Astrocyte of the spinal cord (primary cell): ENCODE measurements at places on chromosomes 13 and 19.

- DNase-seq, result no peak
Observed at GRCh38 chr13:100140441-100140840, 51.5 kb downstream of the PCCA start.

DNA sequence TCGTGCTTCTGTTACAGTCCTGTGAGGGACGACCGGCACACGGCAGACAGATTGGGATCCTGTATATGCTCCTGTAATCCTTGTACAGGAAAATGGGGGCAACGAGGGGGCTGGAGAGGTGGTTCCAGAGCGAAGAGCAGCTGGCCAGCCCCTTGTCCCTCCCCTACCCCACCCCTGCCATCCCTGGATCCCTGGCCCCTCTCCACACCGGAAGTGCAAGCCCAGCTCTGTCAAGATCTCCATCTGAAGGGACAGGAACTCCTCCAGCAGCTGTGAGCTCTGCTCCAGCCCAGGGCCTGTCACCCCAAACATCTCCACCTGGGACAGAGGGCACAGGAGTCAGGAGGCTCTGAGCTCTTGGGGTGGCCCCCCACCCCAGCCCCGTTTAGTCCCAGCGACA lies 5.5 kb upstream of the CCER2 start:
- no peak for DNase-seq

DNA sequence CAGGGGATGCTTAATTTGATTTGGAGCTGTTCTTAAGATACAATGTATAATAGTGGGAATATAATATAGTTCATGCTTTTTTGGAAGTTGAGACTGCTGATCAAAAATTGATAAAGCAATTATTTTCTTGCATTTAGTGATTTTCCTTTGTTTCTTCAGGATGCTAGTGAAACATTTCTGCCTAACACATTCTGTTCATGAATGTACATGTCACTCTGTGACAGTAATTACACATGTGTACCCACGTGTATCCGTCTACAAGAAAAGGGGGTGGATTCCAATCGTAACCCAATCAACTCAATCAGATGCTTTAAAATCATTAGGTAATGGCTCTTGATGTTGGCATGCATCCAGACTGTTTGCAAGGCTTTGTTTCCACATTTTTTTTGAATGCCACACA lies 5.0 kb upstream of the FRY start:
- DNase-seq, result no peak

GRCh38 chr19:35208121-35208520 lies 20.4 kb downstream of the FAM187B start:
- DNase-seq, result no peak

GRCh38 chr13:48431431-48431830 lies 18.5 kb upstream of the LPAR6 start:
- peak; percentile 61 for DNase-seq

GRCh38 chr13:44112700-44113329 lies 233.1 kb downstream of the LACC1 start:
- no peak for DNase-seq

- no peak for DNase-seq
Observed at GRCh38 chr19:50500753-50501151, 10.2 kb downstream of the JOSD2 start.

GRCh38 chr19:41957838-41958366 lies 1.2 kb downstream of the RABAC1 start:
- DNase-seq, result peak; percentile 84

- DNase-seq, result peak; percentile 100
Observed at GRCh38 chr19:41397086-41398049, at the start of the genes BCKDHA and EXOSC5. BCKDHA (plus strand) TSS chr19:41397818; CDS start chr19:41397828, 10 bp downstream. EXOSC5 (minus strand) TSS chr19:41397359; CDS start chr19:41397328, 31 bp downstream.

DNA sequence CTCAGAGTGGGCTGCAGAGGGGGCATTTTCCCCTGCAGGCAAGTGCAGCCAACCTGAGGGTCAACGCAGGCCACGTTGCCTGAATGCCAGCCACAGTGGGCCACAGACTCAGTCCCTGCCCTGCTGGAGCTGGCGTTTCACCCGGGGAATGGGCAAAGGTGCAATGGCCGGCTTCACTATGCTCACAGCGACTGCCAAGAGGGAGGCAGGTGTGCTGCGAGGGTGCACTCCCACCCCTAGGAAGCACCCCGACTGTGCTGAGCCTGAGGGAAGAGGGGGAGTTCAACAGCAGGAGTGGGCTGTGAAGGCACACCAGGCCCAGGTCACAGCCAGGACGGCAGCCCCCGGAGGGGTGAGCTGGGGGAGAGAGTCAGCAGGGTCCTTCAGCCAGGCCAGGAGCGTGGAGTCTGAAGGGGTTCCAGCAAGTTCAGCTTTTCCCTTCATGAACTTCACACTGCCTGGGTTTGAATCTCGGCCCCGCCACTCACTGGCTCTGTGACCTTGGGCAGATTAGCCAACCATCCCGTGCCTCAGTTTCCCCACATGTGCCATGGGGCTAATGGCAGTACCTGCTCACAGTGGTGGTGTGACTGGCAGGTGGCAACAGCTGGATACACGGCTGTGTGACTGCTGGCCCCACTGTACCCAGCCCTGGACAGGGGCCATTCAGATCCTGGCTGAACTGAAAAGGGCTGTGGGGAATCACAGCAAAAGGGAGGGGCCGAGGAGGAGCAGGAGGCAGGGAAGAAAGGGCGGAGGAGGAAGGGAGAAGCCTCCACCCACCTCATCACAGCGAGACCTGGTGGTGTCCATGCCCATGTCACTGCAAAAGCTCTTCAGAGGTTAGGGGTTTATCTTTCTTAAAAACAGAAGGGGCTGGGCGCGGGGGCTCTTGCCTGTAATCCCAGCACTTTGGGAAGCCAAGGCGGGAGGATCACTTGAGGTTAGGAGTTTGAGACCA lies 7.6 kb downstream of the TRAPPC6A start:
- DNase-seq, result no peak

DNA sequence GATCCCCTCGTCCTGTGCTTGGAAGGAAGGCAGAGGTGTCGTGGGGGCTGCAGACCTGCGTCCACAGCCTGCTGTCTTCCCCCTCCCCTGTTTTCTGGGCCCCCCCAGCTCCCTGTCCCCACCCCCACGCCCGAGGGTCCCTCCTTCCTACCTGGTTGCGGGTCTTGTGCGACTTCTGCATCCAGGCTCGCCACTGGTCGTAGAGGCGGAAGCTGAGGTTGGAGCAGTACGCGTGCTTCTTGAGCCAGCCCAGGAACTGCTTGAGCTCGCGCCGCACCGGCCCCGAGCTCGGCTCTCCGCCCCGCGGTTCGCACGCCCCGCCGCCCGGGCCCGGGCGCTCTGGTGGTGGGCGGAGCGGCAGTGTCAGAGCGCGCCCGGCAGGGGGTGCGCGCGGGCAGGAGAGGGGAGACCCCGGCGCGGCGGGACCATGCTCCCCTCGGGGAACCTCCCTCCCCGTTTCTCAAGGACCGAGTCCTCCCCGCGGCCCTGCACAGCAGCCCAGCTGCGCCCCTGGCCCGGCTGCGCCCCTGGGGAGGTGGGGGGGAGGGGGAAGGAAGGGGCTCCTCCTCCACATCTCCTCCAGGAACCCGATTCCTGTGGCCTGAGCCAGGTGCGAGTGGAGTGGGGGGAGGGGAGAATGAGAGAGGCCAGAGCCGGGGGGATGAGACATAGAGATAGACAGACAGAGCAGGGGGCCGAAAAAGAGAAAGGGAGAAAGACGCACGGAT lies 5.7 kb downstream of the REX1BD start:
- peak; percentile 73 for DNase-seq

DNA sequence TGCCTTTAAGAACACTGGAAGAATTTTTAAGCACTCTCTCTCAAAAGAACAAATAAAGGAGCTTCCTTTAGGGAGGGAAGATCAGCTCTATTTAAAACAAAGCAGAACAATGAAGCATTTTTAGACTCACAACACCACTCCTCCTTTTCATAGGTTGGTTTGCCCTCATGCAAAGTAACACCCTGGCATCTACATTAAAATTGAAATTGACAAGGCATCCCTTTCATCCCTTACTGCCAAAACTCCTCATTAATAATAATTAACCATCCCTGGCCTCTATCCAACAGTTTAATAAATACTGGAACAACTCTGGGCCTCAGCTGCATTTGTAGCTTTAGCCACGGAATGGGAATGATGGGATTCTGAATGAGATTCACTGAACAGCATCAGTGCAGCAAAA lies 929.1 kb downstream of the PCDH9 start:
- DNase-seq, result no peak

DNA sequence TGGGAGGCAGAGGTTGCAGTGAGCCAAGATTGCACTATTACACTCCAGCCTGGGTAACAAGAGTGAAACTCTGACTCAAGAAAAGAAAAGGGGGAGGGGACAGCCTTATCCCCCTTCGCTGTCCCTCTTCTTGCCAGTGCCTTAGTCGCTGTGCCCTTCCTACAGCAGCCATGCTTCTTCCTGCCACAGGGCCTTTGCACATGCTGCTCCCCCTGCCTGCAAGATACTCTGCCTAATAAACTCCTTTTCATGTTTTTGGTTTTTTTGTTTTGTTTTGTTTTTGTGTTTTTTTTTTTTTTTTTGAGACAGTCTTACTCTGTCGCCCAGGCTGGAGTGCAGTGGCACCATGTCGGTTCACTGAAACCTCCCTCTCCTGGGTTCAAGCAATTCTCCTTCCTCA lies 21.4 kb downstream of the NWD1 start:
- no peak for DNase-seq

DNA sequence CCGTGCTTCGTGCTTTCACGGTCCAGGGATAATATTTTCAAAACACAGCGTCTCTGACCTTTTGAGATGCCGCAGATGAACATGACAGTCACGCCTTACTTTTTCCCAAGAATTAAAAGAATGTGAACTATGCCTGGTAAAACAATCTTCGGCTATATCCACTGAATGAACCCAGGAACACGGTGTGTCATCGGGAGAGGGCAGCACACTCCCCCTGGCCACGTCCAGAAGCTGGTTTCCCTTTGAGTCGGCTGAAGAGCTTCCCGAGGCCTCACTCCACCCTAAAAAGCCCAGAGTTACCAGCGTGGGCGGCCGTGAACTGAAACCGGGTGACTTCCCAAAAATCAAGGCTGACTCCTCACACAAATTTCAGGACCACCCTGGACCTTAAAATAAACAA lies 22.9 kb upstream of the SHISA2 start:
- DNase-seq, result peak; percentile 12

DNA sequence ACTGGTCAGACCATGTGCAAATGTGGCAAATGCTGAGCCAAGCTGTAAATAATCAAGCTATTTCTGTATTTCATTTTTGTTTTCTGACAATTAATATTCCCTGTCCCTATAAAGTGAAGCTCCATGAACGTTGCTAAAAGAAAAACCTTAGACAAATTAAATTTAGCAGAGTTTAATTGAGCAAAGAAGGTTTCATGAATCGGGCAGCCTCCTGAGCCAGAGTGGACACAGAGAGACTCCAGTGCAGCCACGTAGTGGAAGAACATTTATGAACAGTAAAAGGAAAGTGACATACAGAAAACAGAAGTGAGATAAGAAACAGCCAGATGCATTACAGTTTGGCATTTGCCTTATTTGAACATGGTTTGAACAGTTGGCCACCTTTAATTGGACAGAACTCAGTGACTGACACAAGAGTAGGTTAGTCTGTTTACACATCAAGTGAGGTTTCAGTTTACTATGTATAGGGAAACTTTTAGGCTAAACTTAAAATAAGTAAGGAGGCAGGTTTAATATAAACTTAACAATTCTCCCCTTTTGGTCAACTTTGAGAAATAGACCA lies 69.7 kb downstream of the UFM1 start:
- DNase-seq, result no peak

DNA sequence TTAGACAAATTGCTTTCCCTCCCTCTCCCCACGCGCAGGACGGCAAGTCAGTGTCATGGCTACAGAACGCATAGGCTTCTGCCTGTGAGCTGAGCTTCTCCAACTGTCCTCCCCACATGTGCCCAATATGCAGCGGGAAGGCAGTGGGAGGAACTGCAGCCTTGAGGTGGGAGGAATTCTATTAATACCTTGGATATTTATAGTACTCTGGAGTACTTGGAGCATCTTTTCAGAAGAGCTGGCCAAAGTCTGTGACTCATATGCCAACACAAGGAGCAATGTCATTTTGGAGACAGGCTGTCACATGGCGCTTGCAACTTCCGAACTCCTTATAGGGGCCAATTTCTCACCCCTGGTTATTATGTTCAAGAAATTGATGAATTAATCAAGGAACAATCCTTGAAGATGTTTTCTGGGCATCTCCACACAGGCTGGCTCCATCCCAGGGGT lies 245.0 kb upstream of the SERP2 start:
- no peak for DNase-seq

- DNase-seq, result no peak
Observed at GRCh38 chr13:67632590-67632989, 402.5 kb upstream of the PCDH9 start.

DNA sequence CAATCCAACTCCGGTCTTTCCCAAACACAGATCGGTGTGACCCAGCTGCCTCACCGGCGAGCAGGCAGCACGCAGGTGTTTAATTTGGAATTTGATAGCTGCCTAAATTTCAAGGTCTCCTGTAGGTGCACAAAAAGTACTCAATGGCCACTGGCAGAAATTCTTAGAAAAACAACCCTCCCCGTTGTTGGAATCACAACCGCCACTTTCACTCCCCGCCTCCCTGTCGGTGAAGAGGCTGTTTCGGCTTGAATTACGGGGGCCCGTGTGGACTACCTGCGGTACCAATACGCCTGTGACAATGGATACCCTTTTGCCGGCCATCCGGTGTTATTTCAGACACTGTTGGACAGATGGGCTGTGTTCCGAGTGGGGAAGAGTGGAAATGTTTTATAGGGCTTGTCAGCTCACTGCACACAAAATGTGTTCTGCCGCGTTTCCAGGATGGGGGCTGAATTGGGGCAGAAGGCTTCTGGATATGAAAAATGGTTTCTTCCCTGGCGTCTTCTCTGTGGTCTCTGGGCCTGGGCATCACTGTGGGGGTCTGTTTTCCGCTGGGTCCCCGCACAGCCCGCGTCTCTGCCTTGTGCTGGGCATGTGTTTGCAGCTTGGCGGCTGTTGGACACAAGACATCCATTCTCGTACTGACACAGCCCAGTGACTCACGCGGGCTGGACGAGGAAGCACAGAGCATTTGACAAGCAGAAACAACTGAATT lies 45.4 kb downstream of the ZIC5 start:
- peak; percentile 37 for DNase-seq

- peak; percentile 77 for DNase-seq
Observed at GRCh38 chr13:44437356-44438233, 64.0 kb downstream of the SERP2 start.
